Osteocyte (in vitro differentiated cells): ENCODE measurements at places on chromosomes 12 and 14. TPM values are rescaled to one million over a fixed set of nuclear protein-coding genes. Genes with fewer than 3 reads are reported as not detected.
A peak's percentile ranks its signal among the peaks of the same experiment; 100 is the strongest.

The BRMS1L gene
- total RNA-seq: 13.5 and 14.2 TPM in 2 replicates

GRCh38 chr14:61106271-61106958, 125.4 kb downstream of the SLC38A6 start:
- H3K4me1 ChIP-seq: peaks cover 78% of the 10 kb centered on the region
- H3K27me3 ChIP-seq: no peaks in the 10 kb centered on the region
- peaks cover 5% of the 10 kb centered on the region for H3K36me3 ChIP-seq
- no peak overlapping the region for H3K4me3 ChIP-seq
- H3K27ac ChIP-seq: no peak overlapping the region

DNA sequence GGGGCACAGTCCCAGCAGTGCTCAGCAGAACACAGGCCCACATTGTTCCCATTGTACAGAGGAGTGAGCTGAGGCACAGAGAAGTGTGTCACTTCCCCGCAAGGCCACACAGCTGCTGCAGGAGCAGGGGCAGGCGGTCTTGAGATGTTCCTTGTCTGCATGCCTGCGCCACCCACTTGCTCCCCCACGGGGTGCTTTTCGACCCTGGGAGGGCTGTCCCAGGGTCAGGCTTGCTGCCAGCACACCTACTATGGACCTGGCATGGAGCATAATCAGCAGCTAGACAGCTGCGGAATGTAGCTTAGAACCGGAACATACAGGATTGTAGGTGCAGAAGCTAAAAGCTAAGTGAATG, 7.8 kb upstream of the EP400 start:
- H3K4me3 ChIP-seq: no peak overlapping the region
- no peak overlapping the region for H3K27ac ChIP-seq
- no peaks in the 10 kb centered on the region for H3K4me1 ChIP-seq
- peaks cover 14% of the 10 kb centered on the region for H3K36me3 ChIP-seq
- H3K27me3 ChIP-seq: no peaks in the 10 kb centered on the region

DNA sequence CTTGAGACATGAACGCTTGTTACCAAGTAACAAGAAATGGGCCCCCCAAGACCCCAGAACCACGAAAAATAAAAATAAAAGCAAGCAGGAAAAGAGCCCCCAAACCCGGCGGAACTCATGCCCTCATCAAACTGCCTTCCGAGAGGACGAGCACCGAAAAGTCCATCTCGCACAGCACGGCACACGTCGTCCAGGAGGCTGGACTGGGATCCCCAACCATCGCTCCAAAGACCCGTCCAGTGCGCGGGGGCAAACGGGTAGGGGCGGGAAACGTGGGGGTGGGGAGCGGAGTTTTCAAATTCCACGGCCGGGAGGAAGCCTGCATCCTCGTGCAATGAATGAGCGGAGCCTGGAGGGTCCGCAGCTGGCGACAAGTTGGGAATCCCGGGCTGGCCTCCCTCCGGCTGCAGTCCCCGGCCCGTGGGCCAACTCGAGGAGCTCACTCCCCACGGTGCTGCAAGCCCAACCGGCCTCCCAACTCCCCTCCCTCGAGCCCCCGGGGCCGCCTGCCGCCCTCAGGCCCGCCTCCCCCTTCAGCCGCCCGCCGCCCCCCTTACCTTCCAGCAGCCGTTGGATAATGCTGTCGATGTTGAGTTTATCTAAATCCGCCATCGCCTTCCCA, 484 bp downstream of the PPP1CC start:
- DNase-seq: peak; percentile 85
- H3K4me1 ChIP-seq: peaks cover 68% of the 10 kb centered on the region
- H3K27me3 ChIP-seq: no peaks in the 10 kb centered on the region
- H3K36me3 ChIP-seq: no peaks in the 10 kb centered on the region
- peak overlapping the region; percentile 98 for H3K4me3 ChIP-seq

DNA sequence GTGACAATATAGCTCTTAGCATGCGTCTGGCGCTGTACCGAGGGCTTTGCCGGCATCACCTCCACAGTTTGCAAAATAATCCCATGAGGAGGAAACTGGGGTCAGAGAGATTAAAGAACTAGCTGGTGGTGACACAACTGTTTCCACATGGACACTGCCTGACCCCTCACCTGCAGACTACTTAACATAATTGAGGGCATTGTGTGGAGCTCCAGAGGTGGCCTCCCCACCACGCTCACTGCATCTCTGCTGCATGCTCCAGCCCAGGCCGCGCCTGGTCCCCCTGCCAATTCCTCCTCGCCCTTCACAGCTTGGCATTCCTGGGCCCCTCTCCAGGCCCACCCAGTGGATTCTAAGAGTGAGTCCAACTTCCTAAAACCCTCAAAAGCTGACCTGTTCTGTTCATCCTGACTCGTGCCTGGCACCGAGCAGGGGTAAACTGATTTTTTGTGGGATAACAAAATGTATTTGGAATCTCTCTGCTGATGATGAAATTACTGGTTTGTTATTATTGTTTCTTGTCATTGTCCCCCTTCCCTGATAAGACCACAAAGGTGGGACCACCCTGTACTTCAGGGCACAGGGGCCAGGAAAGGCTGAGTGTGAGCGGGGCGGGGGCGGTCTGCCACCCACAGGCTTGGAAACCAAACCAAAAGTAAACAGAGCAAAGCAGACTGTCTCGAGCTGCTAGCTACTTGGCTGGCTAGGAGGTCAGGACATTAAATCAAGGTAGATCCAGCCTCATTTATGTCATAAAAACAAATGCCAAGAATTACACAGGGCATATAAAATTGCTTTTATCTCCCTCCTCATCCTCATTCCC, 40.6 kb downstream of the CHGA start:
- no peaks in the 10 kb centered on the region for H3K27me3 ChIP-seq
- H3K27ac ChIP-seq: no peak overlapping the region
- H3K4me1 ChIP-seq: peaks cover 10% of the 10 kb centered on the region
- H3K36me3 ChIP-seq: no peaks in the 10 kb centered on the region

The PLEKHG7 gene
- total RNA-seq: not detected in 2 replicates

DNA sequence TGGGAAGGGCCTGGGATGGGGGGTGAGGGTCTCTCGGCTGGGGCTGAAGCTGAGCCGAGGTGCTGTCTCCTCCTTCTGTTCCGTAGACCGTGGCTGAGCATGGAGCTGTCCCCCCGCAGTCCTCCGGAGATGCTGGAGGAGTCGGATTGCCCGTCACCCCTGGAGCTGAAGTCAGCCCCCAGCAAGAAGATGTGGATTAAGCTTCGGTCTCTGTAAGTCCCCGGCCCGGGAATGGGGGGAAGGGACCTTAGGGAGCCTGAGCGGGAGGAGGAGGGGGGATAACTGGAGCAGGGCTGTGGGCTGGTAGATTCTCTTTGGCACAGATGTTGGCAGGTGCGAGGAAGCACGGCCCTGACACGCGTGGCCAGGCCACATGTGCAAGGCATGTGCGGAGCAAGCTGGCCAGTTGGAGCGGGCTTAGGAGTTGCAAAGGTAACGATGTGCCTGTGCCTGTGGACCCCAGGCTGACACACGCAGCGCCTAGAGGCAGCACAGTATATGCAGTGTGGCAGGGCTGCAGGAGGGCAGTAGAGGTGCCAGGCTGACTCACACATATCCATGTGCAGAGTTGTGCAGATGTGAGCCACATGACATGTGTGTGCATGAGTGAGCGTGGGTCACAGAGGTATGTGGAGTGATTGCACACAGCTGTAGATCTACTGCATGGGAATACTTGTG, 512 bp downstream of the PDE1B start:
- H3K27ac ChIP-seq: no peak overlapping the region
- no peaks in the 10 kb centered on the region for H3K36me3 ChIP-seq
- H3K4me1 ChIP-seq: peaks cover 13% of the 10 kb centered on the region
- no peak for DNase-seq

DNA sequence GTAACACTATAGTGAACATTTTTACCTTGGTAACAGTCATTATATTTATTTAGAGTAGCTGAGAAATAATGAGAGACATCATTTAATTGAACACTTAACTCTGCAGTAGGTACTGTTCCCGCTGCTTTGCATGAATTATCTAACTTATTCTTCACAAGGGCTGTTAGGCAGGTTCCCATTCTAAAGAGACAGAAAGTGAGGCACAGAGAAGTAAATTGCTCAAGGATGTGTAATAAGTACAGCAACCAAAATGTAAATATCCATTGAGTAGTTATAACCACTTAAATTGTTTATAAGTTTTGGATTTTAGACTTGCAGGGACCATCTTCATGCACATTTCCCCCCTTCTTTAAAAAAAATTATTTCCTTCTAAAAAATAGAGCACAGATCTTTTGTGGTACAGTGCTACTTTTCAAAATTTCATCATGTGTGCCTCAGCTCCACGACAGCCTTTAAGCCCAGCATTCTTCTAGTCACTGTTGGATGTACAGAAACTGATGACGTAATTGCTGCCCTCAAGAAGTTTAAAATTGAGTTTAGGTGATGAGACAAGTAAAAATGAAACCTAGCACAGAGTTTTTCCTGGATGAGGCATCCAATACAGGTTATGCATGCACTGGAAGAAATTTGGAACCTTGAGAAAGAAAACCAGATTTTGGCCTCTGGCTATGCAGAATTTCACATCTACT, 6.0 kb upstream of the MANSC4 start:
- no peak for DNase-seq
- H3K4me1 ChIP-seq: peaks cover 40% of the 10 kb centered on the region
- peak overlapping the region; percentile 50 for H3K27ac ChIP-seq
- H3K36me3 ChIP-seq: peaks cover 11% of the 10 kb centered on the region

The ARG2 gene
- total RNA-seq: 3.2 and 4.2 TPM in 2 replicates

- H3K27me3 ChIP-seq: peaks cover 12% of the 10 kb centered on the region
- DNase-seq: no peak
- H3K4me3 ChIP-seq: no peak overlapping the region
- H3K27ac ChIP-seq: no peak overlapping the region
- peaks cover 2% of the 10 kb centered on the region for H3K36me3 ChIP-seq
- peaks cover 25% of the 10 kb centered on the region for H3K4me1 ChIP-seq
Measured at GRCh38 chr12:94831081-94831751, 172.3 kb downstream of the NDUFA12 start.

DNA sequence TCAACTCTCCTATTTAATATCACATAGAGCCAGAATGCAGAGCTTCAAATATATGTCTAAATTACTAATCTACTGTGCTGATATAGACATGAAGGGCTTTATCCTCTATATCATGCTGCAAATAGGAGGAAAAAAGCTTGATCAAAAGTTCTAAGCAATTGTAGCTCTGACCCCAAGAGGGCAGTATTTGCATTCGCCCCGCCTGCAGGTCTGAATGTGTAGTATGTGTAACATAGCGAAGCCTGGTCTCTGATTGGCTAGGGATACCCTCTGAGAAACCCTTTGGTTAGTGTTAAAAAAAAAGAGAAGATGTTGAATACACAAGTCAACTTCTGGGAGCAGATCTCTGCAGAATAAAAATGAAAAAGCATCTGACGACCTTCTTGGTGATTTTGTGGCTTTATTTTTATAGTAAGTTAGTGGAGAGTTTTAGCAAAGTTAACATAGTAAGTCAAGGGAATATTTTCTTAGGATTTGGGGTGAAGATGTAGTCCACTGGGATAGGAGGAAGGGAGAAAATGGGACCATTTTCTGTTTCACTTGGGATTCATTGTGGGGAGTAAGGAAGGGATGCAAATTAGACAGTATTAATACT, 151.6 kb upstream of the OR4E1 start:
- no peak overlapping the region for H3K4me3 ChIP-seq
- H3K27ac ChIP-seq: no peak overlapping the region
- DNase-seq: no peak
- peaks cover 20% of the 10 kb centered on the region for H3K27me3 ChIP-seq

The FIGNL2 gene
- total RNA-seq: 0.08 TPM in 2 replicates

- no peaks in the 10 kb centered on the region for H3K36me3 ChIP-seq
- H3K4me3 ChIP-seq: no peak overlapping the region
- no peak overlapping the region for H3K27ac ChIP-seq
- H3K4me1 ChIP-seq: no peaks in the 10 kb centered on the region
- peaks cover 71% of the 10 kb centered on the region for H3K27me3 ChIP-seq
- no peak for DNase-seq
Measured at GRCh38 chr14:94761997-94762377, 7.9 kb downstream of the GSC start.

The DHH gene
- total RNA-seq: 0.13 TPM in 1 of 2 replicates, not detected in the other

DNA sequence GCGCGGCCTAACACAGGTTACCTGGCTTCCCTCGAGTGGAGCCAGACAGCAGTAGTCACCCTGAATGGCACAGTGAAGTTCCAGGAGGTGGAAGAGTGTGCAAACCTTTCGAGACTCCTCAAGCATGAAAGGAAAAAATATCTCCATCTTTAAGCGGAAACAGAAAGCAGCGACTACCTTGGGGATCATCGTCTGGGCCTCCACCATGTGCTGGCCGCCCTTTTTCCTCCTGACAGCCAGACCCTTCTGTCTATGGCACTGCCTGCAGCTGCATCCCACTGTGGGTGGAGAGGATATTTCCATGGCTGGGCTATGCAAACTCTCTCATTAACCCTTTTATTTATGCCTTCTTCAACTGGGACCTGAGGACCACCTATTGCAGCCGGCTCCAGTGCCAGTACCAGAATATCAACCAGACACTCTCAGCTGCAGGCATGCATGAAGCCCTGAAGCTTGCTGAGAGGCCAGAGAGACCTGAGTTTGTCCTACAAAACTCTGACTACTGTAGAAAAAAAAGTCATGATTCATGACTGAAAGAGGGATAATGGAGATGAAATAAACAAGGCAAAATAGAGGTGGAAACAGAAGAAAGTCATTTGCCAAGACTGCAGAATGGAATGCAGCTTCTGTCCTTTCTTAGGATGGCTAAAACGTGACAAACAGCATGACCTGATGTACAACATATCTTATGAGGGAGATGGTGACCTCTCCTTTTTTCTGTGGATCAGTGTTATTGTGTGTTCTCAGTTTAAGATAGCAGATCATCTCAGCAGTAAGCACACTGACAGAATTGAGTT, 2.4 kb upstream of the HEBP1 start:
- no peak for DNase-seq
- peak overlapping the region; percentile 73 for H3K4me3 ChIP-seq
- H3K4me1 ChIP-seq: peaks cover 30% of the 10 kb centered on the region
- peaks cover 2% of the 10 kb centered on the region for H3K36me3 ChIP-seq
- peak overlapping the region; percentile 73 for H3K27ac ChIP-seq

- H3K27me3 ChIP-seq: no peaks in the 10 kb centered on the region
- H3K36me3 ChIP-seq: peaks cover 34% of the 10 kb centered on the region
- peaks cover 6% of the 10 kb centered on the region for H3K4me1 ChIP-seq
- H3K27ac ChIP-seq: no peak overlapping the region
- no peak for DNase-seq
- H3K4me3 ChIP-seq: no peak overlapping the region
Measured at GRCh38 chr14:55146425-55146824, 17.4 kb downstream of the LGALS3 start.

GRCh38 chr14:54387328-54387727, 9.5 kb upstream of the CDKN3 start:
- no peak overlapping the region for H3K27ac ChIP-seq
- no peaks in the 10 kb centered on the region for H3K36me3 ChIP-seq
- no peak overlapping the region for H3K4me3 ChIP-seq
- no peak for DNase-seq
- no peaks in the 10 kb centered on the region for H3K4me1 ChIP-seq
- H3K27me3 ChIP-seq: peaks cover 29% of the 10 kb centered on the region

DNA sequence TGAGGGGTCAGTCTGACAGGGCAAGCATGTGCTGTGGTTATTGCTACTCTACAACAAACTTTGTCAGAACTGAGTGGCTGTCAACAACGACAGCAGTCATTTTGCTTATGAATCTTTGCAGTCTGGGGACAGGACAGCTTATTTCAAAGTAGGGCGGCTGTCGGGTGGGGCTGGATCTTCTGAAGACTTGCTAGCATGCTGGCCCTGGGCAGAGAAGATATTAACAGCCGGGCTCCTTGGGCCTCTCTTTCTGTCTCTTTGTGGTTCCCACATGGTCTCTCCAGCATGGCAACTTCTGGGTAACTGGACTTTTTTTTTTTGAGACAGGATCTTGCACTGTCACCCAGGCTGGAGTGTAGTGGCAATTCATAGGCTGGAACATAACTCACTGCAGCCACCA, 33.9 kb upstream of the ALDH2 start:
- no peak for DNase-seq
- no peaks in the 10 kb centered on the region for H3K27me3 ChIP-seq
- no peaks in the 10 kb centered on the region for H3K4me1 ChIP-seq
